Astrocyte of the hippocampus (primary cell): ENCODE measurements at places on chromosomes 1 and 21.
A peak's percentile ranks its signal among the peaks of the same experiment; 100 is the strongest.

GRCh38 chr1:234437423-234438171, 41.4 kb downstream of the TARBP1 start:
- DNase-seq, result peak; percentile 86

DNA sequence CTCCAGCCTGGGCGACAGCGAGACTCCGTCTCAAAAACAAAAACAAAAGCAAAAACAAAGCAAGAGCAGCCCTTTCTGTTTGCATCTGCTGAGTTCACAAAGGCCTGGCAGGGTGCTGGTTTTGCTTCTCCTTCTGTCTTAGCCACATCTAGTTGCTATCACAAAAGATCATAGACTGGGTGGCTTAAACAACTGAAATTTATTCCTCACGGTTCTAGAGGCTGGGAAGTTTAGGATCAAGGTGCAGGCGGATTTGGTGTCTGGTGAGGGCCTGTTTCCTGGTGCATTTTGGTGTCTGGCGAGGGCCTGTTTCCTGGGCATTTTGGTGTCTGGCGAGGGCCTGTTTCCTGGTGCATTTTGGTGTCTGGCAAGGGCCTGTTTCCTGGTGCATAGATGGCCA, 471.3 kb downstream of the CAMTA1 start:
- DNase-seq, result no peak

GRCh38 chr1:183077097-183077496, 53.9 kb downstream of the LAMC1 start:
- DNase-seq, result no peak

- DNase-seq, result no peak
These were observed 21.6 kb downstream of the NAV1 start for GRCh38 chr1:201560328-201561194.

GRCh38 chr1:235702412-235702811, 52.8 kb upstream of the GNG4 start:
- no peak for DNase-seq

GRCh38 chr1:160416369-160416768, 16.0 kb downstream of the VANGL2 start:
- peak; percentile 81 for DNase-seq

DNA sequence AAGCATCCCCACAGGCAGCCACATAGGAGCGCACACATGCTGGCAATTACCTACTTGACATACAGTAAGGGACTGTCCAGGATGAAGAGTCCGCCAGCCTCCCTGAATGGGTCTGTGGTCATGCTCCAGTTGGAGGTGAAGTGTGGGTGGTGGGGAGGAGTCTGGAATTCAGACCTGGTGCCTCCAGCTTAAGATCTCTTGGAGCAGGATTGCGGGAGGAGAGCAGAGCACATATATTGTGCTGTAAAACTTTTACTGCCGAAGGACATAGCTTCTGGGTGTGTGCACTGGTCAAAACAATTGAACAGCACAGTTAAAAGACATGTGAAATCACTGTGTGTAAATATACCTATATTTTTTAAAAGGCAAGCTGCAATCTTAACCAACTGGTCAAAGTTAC, 17.9 kb downstream of the STK40 start:
- DNase-seq, result no peak

DNA sequence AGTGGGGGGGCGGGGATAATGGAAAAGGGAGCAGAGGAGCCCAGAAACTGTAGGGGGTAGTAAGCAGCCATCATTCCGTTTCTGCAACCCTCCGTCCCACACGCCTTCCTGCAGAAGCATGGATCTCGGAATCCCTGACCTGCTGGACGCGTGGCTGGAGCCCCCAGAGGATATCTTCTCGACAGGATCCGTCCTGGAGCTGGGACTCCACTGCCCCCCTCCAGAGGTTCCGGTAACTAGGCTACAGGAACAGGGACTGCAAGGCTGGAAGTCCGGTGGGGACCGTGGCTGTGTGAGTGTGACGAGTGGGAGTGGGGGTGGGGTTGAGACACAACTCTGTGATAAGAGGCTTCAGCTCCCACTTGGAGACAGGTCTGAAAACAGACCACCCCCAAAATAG, 706 bp downstream of the CREB3L4 start:
- no peak for DNase-seq

- peak; percentile 47 for DNase-seq
These were observed 563 bp downstream of the QSOX1 start for GRCh38 chr1:180155182-180155682.

DNA sequence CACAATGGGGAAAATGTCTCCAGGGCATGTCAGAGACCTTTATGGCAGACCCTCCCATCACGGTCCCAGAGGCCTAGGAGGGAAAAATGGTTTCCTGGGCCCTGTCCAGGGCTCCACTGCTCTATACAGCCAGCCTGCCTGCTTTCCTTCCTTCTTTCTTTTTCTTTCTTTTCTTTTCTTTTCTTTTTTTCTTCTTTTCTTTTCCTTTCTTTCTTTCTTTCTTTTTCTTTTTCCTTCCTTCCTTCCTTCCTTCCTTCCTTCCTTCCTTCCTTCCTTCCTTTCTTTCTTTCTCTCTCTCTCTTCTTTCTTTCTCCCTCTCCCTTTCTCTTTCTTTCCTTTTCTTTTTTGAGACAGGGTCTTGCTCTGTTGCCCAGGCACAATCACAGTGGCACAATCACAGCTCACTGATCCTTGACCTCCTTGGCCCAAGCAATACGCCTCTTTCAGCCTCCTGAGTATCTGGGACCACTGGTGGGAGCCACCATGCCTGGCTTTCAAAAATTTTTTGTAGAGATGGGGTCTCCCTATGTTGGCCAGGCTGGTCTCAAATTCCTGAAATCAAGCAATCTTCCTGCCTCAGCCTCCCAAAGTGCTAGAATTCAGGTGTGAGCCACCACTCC, 106.9 kb downstream of the BACH1 start:
- no peak for DNase-seq

- no peak for DNase-seq
These were observed 8.5 kb downstream of the CCT8 start for GRCh38 chr21:29064850-29065481.

GRCh38 chr1:218384581-218384993, 39.5 kb downstream of the TGFB2 start:
- peak; percentile 46 for DNase-seq

- no peak for DNase-seq
These were observed 273.8 kb downstream of the KCNJ6 start for GRCh38 chr21:37642493-37642892.

- DNase-seq, result no peak
These were observed 76.8 kb upstream of the TRABD2B start for GRCh38 chr1:48073798-48074530.

GRCh38 chr1:23742670-23743286, 493 bp upstream of the ELOA start:
- no peak for DNase-seq

DNA sequence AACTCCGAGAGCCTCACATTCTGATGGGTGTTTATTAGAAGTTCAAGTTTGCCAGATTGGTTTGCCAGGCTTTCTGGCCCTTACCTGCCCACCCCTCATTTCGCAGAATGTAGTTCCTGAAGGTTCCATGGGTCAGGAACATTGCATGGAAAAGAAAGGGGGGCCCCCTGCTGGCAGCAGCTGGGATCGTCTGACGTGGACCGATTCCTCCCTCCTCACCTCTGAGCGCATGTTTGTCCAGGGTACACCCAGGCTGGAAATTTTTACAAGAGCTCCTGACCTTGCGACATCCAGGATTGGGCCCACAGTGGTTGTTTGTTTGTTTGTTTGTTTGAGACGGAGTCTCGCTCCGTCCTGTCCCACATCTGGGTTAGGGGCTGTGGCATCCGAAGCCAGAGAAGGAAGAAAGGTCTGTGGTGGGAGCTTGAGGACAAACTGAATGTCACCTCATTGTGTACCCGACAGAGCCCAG, 126.0 kb upstream of the TMEM51 start:
- DNase-seq, result peak; percentile 88

- no peak for DNase-seq
These were observed 43.5 kb downstream of the DOP1B start for GRCh38 chr21:36200081-36200561.

GRCh38 chr1:206112600-206113301, 4.4 kb downstream of the AVPR1B start:
- no peak for DNase-seq

- DNase-seq, result no peak
These were observed 117.9 kb upstream of the ADAR start for GRCh38 chr1:154725865-154726264.

DNA sequence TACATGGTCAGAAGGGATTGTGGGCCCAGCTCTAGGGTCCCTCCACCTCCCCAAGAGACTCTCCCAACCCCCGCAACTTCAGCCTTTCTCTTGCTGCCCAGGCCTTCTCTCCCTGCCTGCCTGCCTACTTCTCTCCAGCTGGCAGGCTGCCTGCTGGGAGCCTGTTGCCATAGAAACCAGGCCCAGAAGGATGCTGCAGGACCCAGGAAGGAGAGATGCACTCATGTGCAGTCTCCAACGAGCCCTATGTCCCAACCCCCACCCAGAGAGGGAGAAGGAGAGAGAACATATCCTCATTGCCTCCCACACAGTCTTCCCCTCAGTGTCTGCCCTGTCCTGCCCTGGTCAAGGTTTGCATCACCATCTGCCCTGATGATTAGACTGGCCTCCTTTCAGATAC, 10.8 kb upstream of the SMIM12 start:
- DNase-seq, result no peak

DNA sequence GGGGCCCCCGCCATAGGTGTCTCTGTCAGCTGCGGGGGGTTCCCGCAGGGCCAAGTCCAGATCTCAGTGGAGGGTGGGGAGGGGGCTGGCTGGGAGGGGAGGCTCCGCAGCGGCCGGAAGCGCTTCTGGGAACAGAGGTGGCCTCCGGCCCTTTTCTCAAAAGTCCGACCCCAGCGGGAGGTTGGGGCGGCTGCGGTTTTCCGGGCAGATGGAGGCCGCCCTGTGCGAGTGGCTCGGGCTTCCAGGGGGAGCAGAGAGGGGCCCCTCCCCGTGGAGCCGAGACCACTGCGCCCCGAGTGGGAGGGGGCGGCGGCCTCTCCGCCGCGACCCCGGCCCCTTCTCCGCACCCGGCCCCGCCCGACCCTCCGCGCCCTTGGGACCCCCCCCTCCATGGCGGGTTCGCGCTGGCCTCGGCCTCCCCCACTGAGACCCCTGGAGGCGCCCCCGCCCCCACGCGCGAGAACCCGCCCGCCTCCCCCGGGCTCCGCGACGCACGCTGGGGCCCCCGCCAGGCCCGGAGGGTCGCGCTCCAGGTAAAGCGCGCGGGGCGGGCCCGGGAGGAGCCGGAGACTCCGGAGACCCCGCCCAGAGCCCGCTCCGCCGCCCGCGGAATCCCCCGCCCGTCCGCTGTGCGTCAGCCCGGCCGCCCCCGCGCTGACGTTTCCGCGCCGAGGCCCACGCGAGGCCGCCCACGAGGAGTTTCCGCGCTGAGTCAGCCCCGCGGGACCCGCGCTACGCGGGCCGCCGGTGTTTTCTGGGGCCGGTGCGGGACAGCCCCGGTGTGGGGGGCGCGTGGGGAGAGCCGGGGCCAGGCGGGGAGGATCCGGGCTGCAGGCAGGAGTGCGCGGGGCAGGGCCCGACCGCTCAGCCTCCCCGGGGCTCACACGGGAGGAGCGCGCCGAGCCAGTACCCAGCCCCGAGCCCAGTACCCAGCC, 5.2 kb downstream of the TNFRSF18 start:
- peak; percentile 76 for DNase-seq

DNA sequence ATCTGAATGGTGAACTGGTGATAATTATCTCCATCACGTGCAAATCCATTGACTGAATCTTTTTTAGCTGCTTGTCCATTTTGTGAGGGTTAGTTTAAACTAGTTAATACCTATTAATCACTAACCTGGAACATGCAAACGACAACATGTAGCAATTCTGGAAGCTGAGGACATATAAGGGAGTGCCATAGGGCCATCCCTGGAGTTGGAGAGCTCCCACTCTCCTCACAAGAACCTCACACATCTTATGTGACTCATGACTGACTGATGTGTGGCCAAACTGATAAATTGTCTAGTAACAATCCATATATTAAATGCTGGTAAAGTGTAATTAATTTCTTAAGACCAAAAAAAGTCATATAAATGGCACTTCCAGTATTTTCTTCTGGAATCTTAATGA, 62.9 kb upstream of the HOOK1 start:
- DNase-seq, result no peak

- DNase-seq, result no peak
These were observed 115.6 kb downstream of the SIK1 start for GRCh38 chr21:43311301-43311817.

GRCh38 chr1:53948291-53948690, 2.1 kb downstream of the LRRC42 start:
- no peak for DNase-seq

GRCh38 chr1:182430263-182431068, 19.5 kb upstream of the RGSL1 start:
- DNase-seq, result no peak

- no peak for DNase-seq
These were observed 7.1 kb downstream of the GPR157 start for GRCh38 chr1:9121496-9122409.

DNA sequence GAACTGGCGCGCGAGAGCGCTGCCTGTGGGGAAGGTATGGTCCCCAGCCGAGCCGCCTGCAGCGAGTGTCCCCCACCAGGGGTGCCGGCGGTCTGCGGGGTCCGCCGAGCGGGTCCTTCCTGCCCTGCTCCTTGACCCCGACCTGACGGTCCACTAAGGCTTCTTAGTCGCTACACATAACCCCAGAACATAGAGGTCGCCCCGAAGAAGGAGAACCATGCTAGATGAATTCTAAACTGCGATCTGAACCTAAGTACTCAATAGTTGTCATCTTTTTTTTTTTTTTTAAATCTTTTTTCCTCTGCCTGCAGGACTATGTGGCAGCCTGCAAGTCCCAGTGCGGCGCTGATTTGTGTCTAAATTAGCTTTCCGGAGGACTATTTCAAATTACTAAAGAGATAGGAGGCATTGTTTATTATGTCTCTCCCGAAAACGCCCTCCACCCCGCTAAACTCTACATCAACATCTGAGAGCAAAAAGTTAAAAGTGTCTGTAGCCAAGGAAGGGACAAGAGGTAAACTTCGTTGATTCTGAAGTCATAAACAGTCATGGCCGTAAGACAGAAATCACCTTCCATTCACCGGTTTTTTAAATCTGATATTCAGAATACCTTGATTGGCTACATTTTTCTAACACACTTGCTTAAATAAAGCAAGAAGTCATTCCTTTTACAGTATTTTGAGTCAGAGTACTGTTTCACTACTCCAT, 476 bp downstream of the AXDND1 start:
- DNase-seq, result peak; percentile 41

DNA sequence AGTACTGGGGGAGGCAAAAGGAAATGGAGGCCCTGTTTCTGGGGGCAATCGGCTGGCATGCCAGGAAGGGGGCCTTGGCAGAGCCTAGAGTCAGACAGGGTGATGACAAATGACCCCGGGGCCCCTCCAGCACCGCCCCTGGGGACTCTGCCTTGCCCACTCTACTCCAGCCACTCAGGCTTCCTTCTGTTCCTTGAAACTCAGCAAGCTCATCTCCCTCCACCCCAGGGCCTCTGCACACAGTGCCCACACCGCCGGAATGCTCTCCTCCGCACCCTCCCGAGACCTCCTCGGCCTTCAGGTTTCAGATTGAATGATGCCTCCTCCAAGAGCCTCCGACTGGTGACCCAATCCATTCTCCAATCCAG, 122.5 kb upstream of the ZBTB40 start:
- no peak for DNase-seq

DNA sequence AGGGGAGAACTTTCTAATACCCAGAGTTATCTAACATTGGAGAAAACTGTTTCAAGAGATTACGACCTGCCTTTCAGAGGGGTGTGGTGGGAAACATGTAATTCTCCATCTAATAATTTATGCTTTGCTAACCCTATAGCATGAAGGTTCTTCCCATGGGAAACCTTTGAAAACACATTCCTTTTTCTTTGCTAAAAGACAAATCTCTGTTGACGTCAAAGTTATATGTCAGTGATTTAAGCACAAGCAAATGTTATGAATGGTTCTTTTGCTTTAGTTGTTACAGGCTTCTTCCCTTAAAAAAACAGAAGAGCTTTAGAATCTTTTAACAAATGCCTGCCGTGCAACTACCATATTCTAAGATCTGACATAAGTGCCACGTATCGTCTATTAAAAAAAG, 19.2 kb downstream of the FMO2 start:
- DNase-seq, result no peak
